ENCODE measurements at places on chromosomes 6 and 20. TPM values are rescaled to one million over a fixed set of nuclear protein-coding genes. Genes with fewer than 3 reads are reported as not detected.

The CDSN gene
- polyA plus RNA-seq: 0.09 TPM

The GTSF1L gene
- not detected for polyA plus RNA-seq

The CASS4 gene
- 0.74 TPM for polyA plus RNA-seq

The GJA10 gene
- not detected for polyA plus RNA-seq

The LBP gene
- polyA plus RNA-seq: not detected

The POU3F2 gene
- 43.8 TPM for polyA plus RNA-seq

The ARMH2 gene
- polyA plus RNA-seq: 0.53 TPM

The SULF2 gene
- polyA plus RNA-seq: 350 TPM

The KHDC1 gene
- 17.7 TPM for polyA plus RNA-seq

The DNAH8 gene
- polyA plus RNA-seq: 0.03 TPM

The SLC52A3 gene
- 1.1 TPM for polyA plus RNA-seq

The RNF182 gene
- polyA plus RNA-seq: 29.2 TPM

The FAM217B gene
- 23.2 TPM for polyA plus RNA-seq

The ZSCAN12 gene
- polyA plus RNA-seq: 7.5 TPM

The PRRC2A gene
- polyA plus RNA-seq: 241 TPM

The NKX2-4 gene
- not detected for polyA plus RNA-seq

The RUNX2 gene
- polyA plus RNA-seq: 1.8 TPM

The BPIFB1 gene
- 0.13 TPM for polyA plus RNA-seq

The GPX5 gene
- not detected for polyA plus RNA-seq

The LY86 gene
- 7.2 TPM for polyA plus RNA-seq

The MYB gene
- 2.0 TPM for polyA plus RNA-seq

The GUCA1A gene
- polyA plus RNA-seq: 5.8 TPM
